ENCODE measurements at places on chromosomes 7 and 10.

- DNase-seq: no peak
Measured at GRCh38 chr7:27132978-27133377, 2.4 kb upstream of the HOXA4 start.

- DNase-seq: no peak
Measured at GRCh38 chr7:22442882-22443369, 57.1 kb downstream of the STEAP1B start.

GRCh38 chr7:79236352-79237028, 217.0 kb downstream of the MAGI2 start:
- DNase-seq: no peak

- DNase-seq: no peak
Measured at GRCh38 chr7:16563281-16564022, 36.8 kb downstream of the LRRC72 start.

- DNase-seq: no peak
Measured at GRCh38 chr10:112429654-112430230, 17.0 kb downstream of the ZDHHC6 start.

All from trophoblast cell (in vitro differentiated cells and primary cell).